Stimulated activated CD4-positive, alpha-beta T cell treated with anti-CD3 and anti-CD28 coated beads, TNF-alpha, amount 100 ng/mL, for 4 hours (primary cell): ENCODE measurements at places on chromosomes 5 and 9.

GRCh38 chr5:64921386-64921785, 152.7 kb downstream of the CWC27 start:
- no peak for DNase-seq

DNA sequence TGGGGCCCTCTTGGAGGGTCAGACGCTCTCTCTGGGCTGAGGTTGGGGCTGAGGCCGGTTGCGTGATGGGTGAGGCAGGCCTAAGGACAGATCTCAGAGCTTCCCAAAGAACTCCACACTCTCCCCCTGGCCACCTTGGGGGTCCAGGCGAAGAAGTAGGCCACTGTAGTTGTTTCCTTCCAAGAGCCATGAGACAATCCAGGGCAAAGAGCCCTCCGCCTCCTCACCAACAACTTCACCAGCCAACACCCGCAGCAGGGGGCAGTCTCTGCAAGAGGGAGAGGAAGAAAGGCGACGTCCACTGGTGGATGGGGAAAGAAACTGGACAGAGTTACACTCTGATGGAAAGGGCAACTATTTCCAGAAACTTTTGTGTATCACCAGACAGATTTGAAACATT, 10.7 kb downstream of the SLC35A4 start:
- DNase-seq: no peak

DNA sequence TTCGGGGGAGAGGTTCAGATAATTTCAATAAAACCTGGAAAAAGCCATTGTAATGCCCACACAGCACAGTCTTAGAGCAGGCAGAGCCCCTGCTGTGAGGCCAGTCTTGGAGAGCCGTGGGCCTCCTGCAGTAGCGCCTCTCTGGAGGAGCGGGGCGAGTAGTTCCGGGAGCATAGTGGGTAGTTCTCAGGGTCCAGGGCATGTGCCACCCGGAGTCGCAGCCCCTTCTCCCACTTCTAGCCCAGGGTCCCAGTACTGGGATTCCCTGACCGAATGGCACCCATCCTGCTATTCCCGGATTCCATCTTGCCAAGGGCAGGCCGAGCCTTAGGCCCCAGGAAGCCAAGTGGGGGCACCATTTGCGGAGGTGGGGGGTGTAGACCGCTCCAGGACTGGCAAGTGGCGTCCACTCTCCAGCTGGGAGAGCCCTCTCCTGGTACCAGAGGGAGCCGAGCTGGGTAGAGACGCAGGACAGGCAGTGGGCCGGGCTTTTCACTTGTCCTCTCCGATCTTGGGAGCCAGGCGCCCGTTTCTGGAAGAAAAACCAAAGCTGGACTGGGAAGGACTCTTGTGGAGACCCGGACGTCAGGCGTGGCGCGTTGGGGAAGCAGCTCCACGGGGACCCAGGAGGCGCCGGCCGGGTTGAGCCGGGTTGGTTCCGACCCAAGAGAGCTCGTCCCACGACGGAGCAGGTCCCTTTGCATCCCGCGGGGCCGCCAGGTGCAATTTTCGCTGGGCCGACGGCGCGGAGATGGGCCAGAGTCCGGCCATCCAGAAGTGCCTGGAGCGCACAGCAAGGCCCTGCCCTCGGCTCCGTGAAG, 12.1 kb downstream of the PROP1 start:
- no peak for DNase-seq

DNA sequence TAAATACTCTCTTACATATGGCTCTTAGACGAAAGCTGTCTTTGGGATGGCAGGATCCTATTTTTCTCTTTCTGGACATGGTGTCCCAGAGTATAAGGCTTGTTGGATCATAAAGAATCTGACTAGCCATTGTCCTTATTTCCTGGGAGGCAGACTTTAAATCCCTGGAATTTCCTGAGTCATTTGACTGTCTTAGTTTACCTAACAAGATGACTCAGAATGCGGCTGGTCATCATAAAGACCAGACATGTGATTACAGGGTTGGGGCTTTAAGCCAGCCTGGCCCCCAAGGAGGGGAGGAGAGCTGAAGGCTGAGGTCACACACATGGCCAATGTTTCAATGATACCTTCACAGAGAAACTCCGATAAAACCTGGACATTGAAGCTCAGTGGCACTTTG, 37.2 kb downstream of the FAM240B start:
- no peak for DNase-seq

DNA sequence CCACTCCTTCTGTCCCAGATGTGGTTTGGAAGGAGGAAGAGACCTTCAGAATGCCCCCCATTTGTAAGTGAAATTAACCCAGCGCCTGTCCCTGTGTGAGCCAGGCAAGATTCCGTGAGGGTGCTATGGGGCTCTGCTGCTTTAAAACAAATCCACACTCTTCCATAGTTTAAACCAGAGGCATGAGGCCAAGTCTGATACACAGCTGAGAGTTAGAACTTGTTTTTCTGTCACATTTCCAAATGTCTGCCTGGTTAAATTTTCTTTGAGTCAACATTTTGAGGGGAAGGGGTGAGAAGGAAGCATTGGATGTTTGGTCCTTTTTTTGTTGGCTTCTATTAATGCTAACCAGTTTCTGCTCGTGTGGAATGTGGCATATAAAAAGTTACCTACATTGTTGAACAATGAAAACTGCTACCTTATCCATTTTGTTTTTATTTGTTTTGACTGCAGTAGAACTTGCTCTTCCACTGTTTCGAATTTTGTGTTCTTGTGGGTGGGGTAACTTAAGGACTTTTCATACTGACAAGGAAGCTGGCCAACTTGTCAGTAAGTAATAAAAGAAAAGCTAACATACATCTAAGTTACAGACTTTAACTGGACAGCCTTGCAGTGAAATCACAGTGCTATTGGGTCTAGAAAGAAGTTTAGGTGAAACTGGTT, 12.9 kb downstream of the RGMB start:
- no peak for DNase-seq

DNA sequence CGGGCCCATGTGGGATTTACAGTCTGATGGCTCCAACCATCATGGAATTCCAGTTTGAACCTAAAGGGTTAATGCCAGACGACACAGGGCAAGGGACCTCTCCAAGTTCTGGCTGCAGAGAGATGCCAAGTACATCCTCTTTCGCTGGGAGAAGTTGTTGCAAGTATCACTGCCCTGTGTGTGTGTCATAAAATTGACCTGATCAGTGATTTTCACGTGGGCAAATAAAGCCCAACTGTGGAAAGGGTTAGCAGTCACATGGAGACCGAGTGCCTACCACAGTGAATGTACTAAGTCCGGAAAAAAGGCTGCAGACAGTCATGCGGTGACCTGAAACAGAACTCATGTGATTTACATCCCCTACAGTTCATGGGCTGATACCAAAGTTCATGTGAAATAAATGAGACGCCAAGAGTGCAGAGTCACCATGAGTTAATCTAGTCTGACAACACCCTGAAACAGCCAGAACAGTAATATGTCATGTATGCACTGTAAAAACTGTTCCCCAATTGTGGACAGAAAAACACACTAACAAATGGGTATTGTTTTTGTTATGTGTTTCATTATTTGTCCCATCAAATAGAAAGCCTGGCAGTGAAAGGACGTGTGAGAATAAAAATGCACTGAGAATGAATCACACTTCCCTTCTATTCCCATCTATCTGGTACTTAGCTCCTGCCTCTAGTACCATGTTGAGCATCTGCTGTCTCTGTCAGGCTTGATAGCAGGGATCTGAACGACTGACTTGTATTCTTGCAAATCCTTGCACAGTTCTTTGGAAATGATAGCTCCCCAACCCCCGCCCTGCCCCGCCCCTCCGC, 115.7 kb downstream of the SUSD1 start:
- DNase-seq: no peak

GRCh38 chr5:135600971-135601381, 22.2 kb upstream of the CXCL14 start:
- no peak for DNase-seq

DNA sequence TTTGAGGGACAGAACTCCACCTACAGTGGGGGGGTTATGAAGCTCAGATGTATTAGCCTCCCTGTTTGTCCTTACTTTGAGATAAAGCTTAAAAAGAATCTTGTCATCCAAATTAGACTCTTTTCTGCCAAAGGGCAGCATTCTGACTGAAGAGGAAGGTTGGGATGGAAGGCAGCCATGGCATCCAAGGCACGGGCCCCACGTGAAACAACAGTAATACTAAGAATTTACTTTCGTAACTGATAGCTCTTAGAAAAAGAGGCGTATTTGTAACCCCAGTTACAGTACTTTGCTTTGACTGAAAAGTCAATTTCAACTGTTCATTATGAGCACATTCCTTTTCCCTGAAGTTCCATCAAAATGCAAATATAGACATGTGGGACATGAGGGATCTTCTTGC, 168.5 kb downstream of the ARRDC3 start:
- no peak for DNase-seq

- DNase-seq: no peak
These were observed 89.1 kb upstream of the SLC30A5 start for GRCh38 chr5:69004676-69005075.

- DNase-seq: no peak
These were observed 387.0 kb upstream of the DMAC1 start for GRCh38 chr9:8186560-8186959.

DNA sequence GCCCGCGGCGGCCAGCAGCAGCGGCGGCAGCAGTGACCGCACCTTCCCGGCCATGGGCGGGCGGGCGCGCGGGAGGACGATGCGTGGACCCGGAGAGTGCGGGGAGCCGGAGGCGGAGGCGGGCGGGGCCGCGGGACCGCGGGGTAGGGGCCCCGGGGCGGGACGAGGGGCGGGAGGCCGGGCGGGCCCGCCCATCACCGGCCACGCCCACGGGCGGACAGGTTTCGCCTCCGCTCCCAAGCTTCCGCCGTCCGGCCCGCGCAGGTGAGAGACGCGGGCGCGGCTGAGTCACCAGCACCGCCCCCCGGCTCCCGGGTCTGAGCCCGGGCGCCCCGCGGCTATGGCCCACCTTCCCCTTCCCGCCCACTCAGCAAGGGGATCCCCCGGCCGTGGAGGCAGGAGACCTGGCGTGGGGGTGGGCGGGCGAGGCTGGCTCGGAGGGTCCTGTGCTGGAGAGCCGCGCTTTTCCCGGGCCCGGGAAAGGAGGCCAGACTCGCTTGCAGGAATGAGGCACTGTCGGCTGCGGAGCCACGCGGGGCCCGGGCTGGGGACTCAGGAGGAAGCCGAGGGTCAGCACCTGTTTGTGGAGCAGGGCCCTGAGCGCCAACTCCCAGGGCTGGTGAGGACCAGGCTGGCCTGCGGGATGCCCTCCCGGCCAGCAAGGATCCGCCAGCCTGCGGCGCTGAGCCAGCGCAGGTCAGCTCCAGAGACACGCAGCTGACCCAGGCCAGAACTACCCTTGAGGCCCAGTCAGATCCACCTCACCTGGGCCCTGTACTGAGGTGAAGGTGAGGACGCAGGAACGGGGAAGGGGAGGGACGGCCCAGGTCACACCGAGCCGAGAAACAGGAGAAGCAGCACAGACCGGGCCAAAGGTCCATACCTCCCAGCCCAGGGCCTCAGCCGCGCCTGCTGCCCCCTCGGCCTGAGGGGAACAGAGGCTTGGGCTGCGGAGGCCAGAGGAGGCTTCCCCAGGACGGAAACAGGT, at the start of gene ENTPD2:
ENTPD2 (minus strand) TSS at position 118 of the 988 bp plus-strand sequence; CDS start at position 54, 64 bp downstream.
- no peak for DNase-seq
